Liver (tissue), 10 donors: ENCODE measurements at places on chromosomes 3 and 15. TPM values are rescaled to one million over a fixed set of nuclear protein-coding genes. Genes with fewer than 3 reads are reported as not detected.

Gene STRC
- 0.25 TPM for total RNA-seq

DNA sequence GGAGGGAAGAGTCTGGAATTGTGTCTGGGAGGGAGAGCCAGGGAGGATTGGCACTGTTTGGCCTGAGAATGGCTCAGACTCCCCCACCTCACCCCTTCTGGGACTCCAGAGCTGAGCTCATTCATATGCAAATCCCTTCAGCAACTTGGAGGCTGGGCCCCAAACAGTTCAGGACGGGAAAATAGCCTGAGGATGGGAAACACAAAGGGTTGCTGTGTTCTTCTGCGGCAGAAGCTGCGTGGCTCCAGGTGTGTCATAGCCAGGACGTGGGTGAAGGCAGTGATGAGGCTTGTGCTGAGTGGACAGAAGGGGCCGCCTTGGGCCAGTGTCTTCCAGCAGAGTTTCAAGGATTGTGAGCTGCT lies 16.6 kb downstream of the MASP1 start:
- DNase-seq: no peak

DNA sequence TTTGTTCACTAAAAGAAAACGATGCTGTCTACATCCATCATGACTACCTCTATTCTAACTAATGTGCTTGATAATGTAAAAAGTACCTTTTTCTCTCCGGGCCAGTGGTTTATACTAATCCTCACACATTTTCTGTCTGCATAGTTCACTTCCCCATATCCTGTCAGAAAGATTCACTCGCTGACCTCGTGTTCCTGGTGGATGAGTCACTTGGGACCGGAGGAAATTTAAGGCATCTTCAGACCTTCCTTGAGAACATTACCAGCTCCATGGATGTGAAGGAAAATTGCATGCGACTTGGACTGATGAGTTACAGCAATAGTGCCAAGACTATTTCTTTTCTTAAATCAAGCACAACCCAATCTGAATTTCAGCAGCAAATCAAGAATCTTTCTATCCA lies 33.8 kb downstream of the COL6A5 start:
- no peak for DNase-seq

DNA sequence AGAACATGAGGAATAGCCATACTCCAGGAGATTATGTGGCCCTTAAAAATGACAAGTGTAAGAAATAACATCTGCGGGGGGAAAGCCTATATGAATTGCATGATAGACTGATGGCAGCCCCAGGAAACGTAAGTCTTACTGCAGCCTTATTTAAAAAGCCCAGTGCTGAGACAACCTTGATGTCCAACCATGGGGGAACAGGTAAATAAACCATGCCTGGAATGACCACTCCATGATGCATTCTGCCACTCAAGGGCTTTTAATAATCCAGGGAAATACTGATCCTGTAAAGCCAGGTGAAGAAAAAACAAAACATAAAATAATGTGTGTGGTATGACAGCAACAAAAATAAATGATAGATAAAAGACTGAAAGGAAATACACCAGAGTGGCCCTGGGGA lies 46.5 kb upstream of the GRIP2 start:
- no peak for DNase-seq

GRCh38 chr3:130757611-130758150 lies 11.1 kb upstream of the PIK3R4 start:
- DNase-seq: no peak

DNA sequence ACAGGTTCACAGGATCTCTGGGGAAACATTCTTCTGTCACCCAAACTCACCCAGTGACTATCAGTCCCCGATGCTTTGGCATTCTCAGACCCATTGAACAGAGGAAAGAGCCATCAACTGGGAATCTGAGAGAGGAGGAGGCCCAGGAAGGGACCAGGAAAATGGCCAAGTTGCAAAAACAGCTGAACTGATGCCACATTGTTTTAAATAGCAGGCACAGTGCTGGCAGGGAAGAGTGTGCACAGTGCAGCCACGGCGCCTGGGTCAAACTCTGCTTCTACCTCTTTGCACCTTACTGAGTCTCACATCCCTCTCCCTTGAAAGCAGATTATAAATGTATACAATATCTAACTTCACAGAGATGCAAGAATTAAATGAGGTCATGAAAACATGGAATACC lies 66.4 kb downstream of the SRGAP3 start:
- DNase-seq: no peak

- no peak for DNase-seq
These were observed 20.2 kb upstream of the DAPK2 start for GRCh38 chr15:64066451-64066850.

Gene ATXN7
- 13.6 TPM for total RNA-seq
